Kasumi-1 (cell line): ENCODE measurements at places on chromosomes 11 and 22.

- no peak for DNase-seq
Measured at GRCh38 chr22:48459859-48460823, 1367.5 kb downstream of the BRD1 start.

DNA sequence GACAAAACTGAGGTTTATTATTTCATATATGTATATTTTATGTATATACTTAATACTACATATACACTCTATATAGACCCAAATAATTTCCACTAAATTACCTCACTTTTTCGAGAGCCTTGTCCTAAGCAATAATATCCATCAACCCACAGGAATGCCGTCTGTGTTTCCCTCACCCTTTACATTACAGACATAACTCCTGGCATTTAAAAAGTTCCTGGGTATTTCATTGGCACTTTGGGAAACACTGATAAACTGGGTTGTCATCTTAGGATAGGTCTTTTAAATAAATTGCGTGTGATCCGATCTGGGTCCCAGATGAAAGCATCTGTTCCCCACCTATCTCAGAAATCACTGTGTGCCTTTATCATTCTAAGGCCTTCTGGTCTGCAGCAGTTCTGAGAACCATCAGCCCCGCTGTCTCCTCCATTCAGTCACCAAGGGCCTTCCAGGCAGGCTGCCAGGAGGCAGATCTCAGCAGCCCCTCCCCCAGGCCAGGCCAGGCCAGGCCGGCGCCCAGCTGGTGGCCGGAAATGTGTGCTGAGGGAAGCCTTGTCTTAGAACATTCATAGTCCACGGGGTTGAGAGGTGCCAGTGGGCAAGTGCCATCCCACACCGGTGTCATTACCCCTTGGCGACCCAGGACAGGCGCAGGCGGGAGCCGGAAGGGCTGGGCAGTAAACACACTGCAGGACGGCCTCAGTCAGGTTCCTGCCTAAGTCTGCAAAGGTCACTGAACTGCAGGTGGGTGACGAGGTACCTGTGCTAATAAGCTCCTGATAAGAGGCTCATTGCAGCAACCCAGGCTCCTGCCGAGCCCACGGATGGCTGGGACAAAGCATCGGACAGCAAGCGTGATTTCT is 3.3 kb downstream of the FGF19 start:
- DNase-seq: no peak

DNA sequence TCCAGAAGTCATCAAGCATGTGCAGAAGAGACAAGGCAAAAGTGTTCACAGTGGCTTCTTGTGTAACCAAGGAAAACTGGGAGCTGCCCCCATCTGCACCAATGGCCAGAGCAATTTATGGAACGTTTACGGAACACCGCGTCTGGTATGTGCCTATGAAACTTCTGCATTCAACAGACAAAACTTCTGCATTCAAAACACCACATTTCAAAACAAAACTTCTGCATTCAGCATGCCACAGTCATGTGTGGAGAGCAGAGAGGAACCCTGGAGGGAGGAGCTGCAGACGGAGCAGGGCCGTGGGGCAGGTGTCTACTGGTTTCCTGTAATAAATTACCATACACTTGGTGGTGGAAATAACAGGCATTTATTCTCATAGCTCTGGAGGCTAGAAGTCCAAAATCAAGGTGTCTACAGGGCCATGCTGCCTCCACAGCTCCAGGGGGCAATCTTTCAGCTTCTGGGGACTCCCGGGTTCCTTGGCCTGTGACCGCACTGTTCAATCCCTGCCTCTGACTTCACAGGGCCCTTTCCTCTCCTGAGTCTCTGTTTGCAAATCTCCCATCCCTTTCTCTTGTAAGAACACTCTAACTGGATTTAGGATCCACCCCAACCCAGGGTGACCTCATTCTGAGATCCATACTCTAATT is 32.2 kb downstream of the RPL3 start:
- DNase-seq: peak; percentile 33

DNA sequence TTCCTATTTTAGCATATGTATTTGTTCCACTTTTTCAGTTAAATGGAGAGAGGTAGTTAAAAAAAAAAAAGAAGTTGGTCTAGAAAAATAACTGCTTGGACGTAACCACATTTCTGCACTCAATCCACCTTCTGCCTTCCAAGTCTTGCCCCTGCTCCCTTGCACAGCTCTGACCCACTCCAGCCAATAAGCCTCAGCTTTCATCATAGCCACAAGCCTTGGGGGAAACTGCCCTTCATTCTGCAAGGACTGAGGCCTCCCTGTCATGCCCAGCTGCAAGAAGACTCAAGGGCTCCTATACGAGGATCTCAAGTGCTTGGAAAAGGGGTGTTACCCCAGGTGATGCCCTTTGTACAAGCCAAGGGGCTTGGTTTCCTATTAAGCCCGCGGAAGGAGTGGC is 36.0 kb upstream of the OAF start:
- no peak for DNase-seq

GRCh38 chr22:20799449-20799848 is 25.5 kb downstream of the SERPIND1 start:
- DNase-seq: no peak

DNA sequence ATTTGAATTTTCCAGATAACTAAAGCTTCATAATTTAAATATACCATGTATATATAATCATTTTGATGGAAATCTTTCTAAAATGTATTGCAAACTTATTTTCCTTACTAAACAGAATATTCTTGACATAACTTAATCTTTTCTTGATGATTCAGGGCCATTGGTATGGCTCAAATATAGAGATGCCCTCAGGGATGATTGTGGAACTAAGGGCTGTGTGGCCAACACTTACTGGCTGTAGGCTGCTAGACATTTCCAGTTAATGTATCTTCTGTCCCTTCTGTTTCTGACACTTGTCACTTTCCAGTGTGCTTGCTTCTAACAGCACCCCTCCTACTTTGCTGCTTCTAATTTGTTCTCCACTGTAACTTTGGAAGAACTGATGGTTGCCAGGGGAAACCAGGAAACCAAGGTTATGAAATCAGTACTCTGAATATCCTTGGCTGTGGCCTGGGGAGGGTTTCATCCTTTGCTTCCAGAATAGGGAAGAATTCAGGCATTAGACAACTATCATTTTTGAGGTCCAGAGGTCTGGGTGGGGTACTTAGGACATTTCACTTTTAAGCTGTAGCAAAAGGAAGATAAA is 697.2 kb downstream of the ETS1 start:
- no peak for DNase-seq

GRCh38 chr11:72411623-72412419 is 22.5 kb downstream of the CLPB start:
- peak; percentile 90 for DNase-seq

DNA sequence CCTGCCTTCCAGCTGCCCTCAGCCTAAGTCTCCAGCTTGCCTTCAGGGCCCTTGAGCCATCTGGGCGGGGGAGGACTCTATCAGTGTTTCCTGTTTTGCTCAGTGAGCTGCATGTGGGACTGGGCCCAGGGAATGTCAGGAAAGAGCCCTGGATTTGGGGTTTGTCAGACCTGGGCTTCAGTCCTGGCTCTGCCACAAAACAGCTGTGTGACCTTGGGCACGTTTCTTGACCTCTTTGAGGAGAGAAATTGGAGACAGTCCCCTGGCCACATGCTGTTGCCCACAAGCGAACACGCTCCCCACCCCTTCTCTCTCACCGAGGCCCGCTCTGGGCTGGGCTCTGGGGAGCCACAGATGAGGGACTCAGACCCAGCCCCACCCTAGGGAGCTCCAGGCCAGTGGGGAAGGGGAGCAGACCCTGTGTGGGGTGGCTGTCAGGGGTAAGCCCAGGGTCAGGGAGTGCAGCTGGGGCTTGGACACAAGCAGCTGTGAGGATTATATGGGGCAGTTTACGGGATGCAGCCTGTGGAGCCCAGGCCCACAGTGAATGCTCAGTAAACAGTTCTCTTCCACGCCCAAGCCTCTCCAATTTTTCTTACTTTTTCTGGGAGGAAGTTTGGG is 12.3 kb downstream of the MYO7A start:
- peak; percentile 24 for DNase-seq

GRCh38 chr11:88337987-88338668 is 592 bp upstream of the CTSC start:
- peak; percentile 97 for DNase-seq
